Stimulated activated CD8-positive, alpha-beta memory T cell treated with anti-CD3 and anti-CD28 coated beads, Interleukin-15, amount 100 ng/mL, for 24 hours (primary cell): ENCODE measurements at places on chromosomes 4 and X.
A peak's percentile ranks its signal among the peaks of the same experiment; 100 is the strongest.

DNA sequence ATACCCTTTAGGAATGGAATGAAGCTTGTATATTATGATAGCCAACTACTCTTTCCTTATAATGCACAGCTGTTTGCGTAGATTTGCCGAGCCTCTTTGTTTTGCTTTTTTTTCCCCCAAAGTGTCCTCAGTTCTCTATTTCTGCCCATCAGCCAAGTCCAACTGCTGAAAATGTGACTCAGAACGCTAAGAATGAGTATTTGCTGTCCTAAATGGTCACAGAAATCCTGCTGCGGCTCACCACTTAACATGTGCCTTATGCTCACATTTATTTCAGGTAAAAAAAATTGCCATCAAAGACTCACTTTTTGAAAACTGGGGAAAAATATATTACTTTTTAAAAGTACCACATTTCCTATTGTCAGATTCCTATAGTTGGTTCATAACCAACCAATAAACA is 36.9 kb downstream of the GABRA4 start:
- no peak for DNase-seq

DNA sequence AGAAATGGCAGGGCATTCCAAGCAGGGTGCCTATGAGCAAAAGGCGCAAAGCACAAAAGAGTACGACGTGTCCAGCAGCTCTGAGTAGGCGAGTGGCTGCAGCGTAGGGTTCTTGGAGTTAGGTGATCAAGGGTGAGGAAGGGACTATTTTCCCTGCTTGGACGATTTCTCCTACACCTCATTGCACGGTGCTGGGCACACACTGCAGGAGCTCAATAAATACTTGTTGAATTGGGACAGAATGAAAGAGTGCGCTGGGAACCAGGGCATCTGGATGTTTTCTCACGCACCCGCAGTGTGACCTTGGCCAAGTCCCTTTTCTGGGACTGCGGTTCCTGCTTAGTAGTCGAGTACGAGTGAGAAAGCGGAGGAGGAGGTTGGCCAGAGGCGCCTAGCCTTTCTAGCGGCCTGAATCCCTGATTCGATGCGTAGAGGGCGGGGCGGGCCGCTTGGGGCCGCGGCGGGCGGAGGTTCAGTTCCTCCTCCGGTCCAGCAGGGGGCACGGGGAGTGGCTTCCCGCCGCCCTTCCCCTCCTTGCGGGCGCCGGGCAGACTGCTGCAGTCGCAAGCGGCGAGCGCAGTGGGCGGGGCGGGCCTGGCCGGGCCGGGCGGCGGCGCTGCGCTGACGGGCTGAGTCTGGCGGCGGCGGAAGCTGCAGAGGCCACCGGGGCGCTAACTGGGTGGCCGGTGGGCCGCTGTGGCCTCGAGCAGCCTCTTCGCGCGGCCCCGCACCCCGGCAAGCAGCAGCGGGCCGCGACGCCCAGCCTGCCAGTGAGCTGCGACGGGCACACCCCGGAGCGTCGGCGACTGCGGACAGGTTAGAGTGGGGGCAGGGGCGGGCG is at the start of gene FAM199X:
Gene FAM199X, plus strand, starts transcription at position 560 of the 841 bp plus-strand sequence. CDS start 333 bp downstream, outside the sequence.
- peak; percentile 57 for DNase-seq

GRCh38 chr4:20272411-20272872 is 20.7 kb downstream of the SLIT2 start:
- DNase-seq, result no peak

DNA sequence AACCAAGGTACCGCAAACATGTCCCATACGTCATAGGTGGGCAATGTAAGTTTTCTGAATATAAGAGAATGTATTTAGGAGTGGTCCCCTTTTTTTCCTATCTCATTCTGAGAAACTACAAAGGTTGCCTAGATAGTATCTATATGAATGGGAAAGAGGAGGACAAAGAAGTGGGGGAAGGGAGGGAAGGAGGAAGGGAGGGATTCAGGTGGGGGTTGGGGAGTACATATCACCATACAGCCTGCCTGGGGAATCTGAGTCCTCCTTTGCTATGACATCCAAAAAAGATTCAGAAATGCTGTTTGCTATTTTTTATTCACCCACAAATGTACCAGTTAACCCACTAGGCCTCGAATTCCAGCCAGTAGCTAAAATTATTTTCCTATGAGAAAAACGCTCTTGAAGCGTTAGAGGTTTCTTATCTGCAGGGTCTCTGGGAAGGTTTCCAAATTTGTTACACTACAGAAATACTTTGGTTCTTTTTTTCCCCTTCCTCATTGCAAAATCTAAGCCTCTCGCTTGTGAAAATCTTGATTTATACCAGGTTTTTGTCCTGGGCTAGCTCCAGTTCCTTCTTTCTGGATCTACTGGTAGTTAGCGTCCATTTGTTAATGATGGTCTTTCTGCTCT is 212.9 kb downstream of the NSUN7 start:
- DNase-seq, result no peak

DNA sequence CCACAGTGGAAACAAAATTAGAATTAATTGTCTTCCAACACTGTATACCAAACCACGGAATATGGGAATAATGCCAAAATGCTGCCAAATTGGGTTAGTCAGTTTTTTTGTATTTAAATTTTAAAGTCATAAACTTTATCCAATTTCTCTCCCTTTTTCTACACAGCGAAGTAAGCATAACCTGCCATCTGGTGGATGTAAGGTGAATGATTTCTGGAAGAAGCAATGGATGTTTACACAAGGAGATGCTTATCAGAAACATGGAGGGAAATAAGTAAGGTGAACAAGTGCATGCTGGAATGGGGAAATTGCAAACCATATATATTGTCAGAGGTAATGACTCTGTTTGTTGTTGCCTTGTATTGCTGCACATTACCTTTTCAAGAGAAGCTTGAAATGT is 691.9 kb downstream of the TECRL start:
- DNase-seq, result no peak
